A549 (cell line): ENCODE measurements at places on chromosomes 5 and 9.

DNA sequence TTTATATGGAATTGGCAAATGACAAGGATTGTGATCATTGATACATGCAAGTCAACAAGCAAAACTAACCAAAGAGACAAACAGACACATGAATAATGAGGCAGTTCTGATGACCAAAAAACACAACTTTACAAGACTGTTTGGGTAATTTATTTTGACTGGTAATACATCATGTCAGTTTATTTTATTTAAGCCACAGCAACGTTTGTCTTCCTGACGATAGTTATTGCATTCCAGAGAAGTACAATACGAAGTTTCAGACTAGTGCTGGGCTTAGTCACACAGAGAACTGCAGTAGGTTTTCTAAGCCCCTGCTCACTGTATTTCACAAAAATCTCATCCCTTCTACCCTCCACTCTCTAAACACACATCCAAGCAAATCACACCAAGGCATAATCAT is 514.2 kb downstream of the RAB3C start:
- peak; percentile 82 for DNase-seq

- DNase-seq: no peak
Measured at GRCh38 chr9:121909111-121909510, 184.0 kb downstream of the TTLL11 start.

- no peak for DNase-seq
Measured at GRCh38 chr5:87002485-87002884, 265.2 kb upstream of the RASA1 start.

- no peak for DNase-seq
Measured at GRCh38 chr5:95272316-95272929, 12.5 kb downstream of the MCTP1 start.

DNA sequence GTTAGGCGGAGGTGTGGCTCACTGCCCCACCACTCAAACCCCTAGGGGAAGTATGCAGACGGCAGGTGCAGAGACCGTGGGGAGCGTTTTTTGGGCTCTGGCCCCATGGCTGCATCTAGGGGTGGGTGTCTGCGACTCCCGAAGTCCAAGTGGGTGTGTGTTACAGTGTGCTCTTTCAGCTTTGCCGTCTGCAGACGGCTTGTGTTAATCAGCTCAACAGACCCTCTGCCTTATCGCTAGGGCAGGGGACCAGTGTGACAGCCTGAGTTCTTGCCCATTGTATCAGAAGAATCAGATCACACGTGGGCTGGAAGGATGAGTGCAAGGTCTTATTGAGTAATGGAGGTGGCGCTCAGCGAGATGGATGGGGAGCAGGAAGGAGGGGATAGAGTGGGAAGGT is 162.8 kb downstream of the ENC1 start:
- no peak for DNase-seq

- no peak for DNase-seq
Measured at GRCh38 chr5:109945097-109945678, 255.5 kb downstream of the MAN2A1 start.

GRCh38 chr5:32545102-32545800 is 40.1 kb upstream of the SUB1 start:
- DNase-seq: no peak

DNA sequence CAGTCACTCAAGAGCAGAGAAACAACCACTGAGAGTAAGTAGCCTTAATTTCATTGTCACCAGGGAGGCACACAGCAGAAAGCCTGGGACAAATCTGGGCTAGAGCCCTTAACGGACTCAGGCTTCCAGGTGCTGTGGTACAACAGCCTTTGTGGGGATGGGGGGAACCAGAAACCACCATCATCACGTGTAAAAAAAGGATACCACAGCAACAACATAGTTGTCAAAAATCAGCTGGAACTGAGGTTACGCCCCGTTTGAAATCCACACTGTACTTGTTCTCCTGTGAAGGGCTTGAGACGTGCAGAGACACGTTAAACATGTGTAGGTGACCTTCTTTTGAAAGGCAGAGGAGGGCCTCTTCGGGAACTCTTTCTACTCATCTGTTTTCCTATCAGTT is 16.6 kb upstream of the PLPP1 start:
- DNase-seq: no peak

- no peak for DNase-seq
Measured at GRCh38 chr5:89478851-89479250, 595.9 kb upstream of the MEF2C start.

- no peak for DNase-seq
Measured at GRCh38 chr5:160289721-160290120, 22.6 kb downstream of the CCNJL start.

DNA sequence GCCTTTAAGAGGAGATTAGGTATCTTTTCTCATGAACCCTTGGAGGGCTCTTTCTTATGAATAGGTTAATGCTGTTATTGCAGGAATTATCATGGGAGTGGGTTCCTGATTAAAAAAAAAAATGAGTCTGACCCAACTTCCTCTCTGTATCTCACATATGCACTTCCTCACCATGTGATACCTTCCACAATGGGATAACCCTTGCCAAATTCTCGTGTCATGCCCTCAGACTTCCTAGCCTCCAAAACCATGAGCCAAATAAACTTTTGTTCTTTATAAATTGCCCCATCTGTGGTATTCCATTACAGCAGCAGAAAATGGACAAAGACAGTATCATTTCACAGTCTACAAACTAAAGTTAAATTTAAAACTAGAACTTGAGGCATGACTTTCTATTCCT is 1.0 kb downstream of the OR1B1 start:
- DNase-seq: no peak

GRCh38 chr5:72018143-72018803 is 89.0 kb upstream of the MAP1B start:
- peak; percentile 54 for DNase-seq

DNA sequence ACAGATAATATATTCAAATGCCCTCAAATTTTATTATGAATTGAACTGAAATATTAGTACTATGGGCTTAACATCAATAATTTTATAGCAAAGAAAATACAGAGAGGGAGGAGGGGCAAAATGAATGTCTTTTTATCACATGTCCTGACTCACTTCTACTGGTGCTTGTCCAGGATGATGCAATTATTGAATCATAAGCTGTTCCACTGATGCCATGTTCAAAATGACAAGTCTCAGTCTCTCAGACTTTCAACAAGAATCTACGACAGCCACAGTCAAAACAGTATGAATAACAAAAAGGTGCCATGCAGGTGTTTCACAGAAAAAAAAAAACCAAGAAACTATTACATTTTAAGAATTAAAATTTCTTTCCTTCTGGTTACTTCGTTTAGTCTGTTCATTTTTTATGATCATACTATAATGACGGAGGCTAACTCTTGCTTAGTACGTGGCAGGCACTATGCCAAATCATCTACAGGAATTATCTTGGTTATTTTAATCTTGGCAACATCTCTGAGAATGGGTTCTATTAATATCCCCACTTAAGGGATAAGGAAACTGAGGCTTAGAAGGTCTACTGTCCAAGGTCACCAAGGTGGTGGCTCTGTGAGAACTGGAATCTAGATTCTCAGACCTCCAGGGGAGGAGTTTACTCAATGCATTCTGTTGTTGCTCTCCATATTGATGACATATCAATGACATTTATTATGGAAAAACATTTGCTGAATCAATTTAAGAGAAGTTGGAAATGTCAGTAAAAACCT is 61.5 kb downstream of the NR3C1 start:
- peak; percentile 21 for DNase-seq

DNA sequence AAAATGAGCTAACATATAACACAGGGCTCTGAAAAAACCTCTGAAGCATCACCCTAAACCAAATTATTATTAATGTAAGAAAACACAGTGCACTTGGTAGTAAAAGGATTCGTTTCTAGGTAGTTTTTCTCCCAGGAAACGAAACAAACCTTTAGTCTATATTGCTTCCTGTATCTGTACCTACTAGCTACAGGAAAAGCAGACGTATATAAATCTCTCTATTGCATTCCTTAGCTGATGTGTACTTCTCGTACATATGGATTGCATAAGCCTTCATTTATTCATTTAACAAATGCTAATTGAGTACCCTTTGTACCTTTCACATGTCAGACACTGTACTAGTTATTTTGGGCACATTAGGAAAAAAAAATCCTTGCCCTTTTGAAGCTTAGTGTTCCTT is 85.0 kb upstream of the RASA1 start:
- no peak for DNase-seq

DNA sequence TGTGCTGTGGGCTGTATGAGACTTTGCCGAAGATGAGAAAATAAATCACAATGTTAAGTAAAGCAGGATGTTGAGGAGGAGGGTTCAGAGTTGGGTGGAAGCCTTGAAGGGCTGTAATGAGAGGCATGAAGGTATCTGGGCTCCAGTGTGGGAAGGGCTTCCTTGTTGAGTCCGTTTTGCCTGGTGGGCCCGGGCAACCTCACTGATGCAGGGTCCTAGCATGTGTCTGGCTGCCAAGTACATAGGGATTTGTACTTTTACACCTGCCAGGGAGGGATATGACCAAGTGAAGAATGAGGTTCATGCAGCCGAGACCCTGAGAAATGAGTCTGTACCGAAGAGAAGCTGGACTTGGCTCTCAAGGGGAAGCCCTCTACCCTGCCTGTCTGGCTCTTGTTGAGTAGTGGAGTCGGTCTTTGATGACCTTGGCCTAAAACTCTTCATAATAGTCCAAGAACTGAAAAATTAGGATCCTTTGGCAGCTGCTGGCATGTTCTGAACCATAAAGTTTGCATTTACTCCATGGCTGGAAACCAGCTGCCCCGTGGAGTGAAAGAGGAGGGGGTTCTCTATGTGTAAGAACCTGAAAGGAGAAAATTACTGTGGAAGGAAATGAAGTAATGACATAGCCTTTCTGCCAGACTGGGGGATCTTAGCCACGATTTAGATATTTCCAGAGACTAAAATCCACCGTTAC is 59.0 kb upstream of the DPYSL3 start:
- no peak for DNase-seq

DNA sequence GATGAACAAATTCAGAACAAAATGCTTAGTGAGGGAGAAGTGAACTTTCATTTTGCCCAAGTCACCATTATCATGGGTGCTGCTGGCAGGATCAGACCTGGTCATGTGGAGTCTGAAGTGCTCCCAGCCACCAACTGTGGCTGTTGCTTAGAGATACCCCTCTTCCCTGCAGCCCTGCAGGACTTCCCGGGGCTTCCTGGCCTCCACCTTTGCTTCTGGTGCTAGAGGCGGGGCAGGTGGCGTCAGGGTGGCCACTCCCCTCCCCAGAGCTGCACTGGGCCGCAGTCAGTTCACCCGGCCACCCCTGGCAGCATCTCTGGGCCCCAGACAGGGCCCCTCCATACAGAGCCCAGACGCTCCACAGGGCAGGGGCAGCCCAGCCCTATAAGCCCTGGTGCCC is 30.0 kb upstream of the SLC12A7 start:
- no peak for DNase-seq

DNA sequence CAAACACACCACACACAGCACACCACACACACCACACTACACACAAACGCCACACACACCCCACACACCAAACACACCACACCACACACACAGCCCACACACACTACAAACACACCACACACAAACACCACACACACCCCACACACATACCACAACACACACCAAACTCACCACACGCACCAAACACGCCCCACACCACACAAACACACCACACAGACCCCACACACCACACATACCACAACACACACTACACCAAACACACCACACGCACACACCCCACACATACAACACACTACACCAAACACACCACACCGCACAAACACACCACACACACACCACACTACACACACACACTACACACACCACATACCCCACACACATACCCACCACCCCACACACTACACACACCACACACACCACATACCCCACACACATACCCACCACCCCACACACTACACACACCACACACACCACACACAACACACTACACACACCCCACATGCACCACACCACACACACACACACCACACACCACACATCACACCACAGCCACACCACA is 151.2 kb downstream of the ERCC6L2 start:
- no peak for DNase-seq

DNA sequence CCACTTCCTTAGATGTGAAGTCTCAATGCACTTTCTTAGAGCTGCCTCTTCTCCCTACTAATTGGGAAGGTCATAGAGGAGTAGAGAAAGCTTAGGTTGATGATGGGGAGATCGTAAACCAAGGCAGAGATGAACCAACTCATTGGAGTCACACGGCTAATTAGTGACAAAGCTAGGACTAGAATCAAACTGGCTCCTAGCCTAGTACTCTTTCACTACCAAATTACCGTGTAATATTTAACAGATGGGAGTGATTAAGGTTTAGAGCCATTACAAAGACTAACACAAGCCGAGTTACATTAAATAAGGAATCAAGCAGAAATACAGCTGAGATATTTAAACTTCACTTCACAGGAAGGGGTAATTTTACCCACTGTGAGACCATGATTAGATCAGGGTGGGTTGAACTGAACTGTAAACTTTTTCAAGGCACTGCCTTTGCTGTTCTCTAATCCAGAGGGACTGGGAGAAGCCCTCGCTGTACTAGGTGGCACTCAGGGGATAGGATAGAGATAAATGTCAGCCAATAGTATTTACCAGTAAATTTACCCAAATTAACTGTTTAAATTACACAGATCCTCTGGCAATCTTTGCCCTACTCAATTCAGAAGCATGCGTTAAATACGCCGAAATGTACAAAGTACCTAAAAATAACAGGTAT is 166.4 kb upstream of the PIK3R1 start:
- no peak for DNase-seq

GRCh38 chr5:33439905-33440481 is 772 bp upstream of the TARS1 start:
- no peak for DNase-seq

DNA sequence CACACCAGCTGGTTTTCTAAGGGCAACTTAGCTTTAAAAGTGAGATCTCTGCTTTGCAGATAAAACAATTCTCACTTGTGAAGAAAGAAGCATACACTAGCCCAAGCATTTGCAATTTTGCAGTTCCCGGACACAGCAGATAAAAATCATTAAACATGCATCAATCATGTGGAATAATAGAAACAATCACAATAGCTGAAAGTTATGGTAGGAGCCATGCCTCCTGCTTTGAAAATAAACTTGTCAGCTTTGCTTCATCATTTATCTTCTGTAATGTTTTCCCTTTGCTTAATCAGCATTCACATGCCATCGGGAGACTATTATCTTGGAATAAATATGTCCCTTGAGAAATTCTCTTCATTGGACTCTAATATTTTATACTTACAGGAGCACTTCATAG is 60.3 kb upstream of the DAB2 start:
- no peak for DNase-seq

DNA sequence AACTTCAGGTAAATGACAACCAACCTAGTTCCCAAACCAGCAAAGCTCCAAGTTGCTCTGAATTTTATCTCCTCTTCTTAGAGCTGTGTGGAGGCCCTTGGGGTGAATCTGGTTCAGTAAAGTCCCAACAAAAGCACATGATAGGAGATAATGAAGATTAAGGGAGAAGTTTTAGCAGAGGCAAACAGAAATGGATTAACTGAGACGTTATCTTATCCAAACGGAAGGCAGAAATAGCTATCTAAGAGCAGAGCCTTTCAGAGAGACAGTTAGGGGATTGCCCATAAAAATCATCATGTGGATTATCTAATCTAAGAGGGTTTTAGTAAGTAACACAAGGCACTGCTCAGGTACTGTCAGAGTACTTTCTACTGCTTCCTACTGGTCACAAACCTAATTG is 183.9 kb upstream of the ZNF618 start:
- no peak for DNase-seq

- no peak for DNase-seq
Measured at GRCh38 chr9:133050142-133050541, 11.6 kb upstream of the CEL start.
